Fibroblast of lung (primary cell): ENCODE measurements at places on chromosomes 1 and 21. TPM values are rescaled to one million over a fixed set of nuclear protein-coding genes. Genes with fewer than 3 reads are reported as not detected.

Gene GJA4
- not detected in 2 replicates for total RNA-seq

Gene CYP4Z1
- not detected in 2 replicates for total RNA-seq

Gene GSTM3
- 37.0 and 51.4 TPM in 2 replicates for total RNA-seq

Gene NLRP3
- total RNA-seq, result under 0.01 TPM in 1 of 2 replicates, not detected in the other

Gene TNFRSF1B
- total RNA-seq, result 23.9 and 24.8 TPM in 2 replicates

Gene SELL
- total RNA-seq, result under 0.01 and 0.17 TPM in 2 replicates

Gene WDR64
- total RNA-seq, result not detected in 2 replicates

Gene C1orf210
- total RNA-seq, result not detected in 2 replicates

Gene ZNF683
- not detected in 2 replicates for total RNA-seq

Gene DNAJC16
- 14.9 and 18.8 TPM in 2 replicates for total RNA-seq

Gene IVL
- total RNA-seq, result not detected in 2 replicates

Gene GPR25
- not detected in 2 replicates for total RNA-seq

Gene DNM3
- total RNA-seq, result 1.8 and 3.6 TPM in 2 replicates

Gene FUCA1
- total RNA-seq, result 8.7 and 9.7 TPM in 2 replicates

Gene HES3
- total RNA-seq, result not detected in 2 replicates

Gene RIIAD1
- total RNA-seq, result not detected in 2 replicates

Gene KCNE1
- under 0.01 and 0.33 TPM in 2 replicates for total RNA-seq

Gene INSRR
- total RNA-seq, result not detected in 2 replicates

Gene TNFRSF25
- total RNA-seq, result 0.51 and 1.5 TPM in 2 replicates

Gene C1QB
- total RNA-seq, result not detected in 2 replicates

Gene C21orf58
- 1.3 and 2.5 TPM in 2 replicates for total RNA-seq

Gene LINGO4
- not detected in 2 replicates for total RNA-seq

Gene EXO1
- total RNA-seq, result 1.3 and 3.0 TPM in 2 replicates

Gene UBE2U
- not detected in 2 replicates for total RNA-seq

Gene FCER1G
- total RNA-seq, result not detected in 2 replicates

Gene KDF1
- not detected in 2 replicates for total RNA-seq

Gene ANKRD34A
- 0.26 and 1.2 TPM in 2 replicates for total RNA-seq

Gene HAO2
- not detected in 2 replicates for total RNA-seq

Gene TAL1
- under 0.01 TPM in 1 of 2 replicates, not detected in the other for total RNA-seq

Gene S100A7
- not detected in 2 replicates for total RNA-seq

Gene FCGR3A
- total RNA-seq, result not detected in 2 replicates

Gene OR2AK2
- total RNA-seq, result not detected in 2 replicates

Gene SIM2
- total RNA-seq, result not detected in 2 replicates

Gene P3H1
- total RNA-seq, result 56.8 and 68.5 TPM in 2 replicates

Gene ESPN
- total RNA-seq, result not detected in 2 replicates

Gene PEF1
- 72.2 and 78.1 TPM in 2 replicates for total RNA-seq

Gene LAMC2
- 0.99 and 2.8 TPM in 2 replicates for total RNA-seq

Gene RSBN1
- 8.7 and 9.4 TPM in 2 replicates for total RNA-seq

Gene FLG2
- not detected in 2 replicates for total RNA-seq

Gene LCE1A
- total RNA-seq, result not detected in 2 replicates

Gene ARMH1
- total RNA-seq, result 2.3 and 6.4 TPM in 2 replicates

Gene IER5
- total RNA-seq, result 31.1 and 42.8 TPM in 2 replicates

Gene MEF2D
- 4.6 and 9.9 TPM in 2 replicates for total RNA-seq

Gene DSTYK
- total RNA-seq, result 24.9 and 42.6 TPM in 2 replicates

Gene KIF17
- 1.3 and 1.8 TPM in 2 replicates for total RNA-seq

Gene ZNF326
- 7.2 and 8.1 TPM in 2 replicates for total RNA-seq

Gene HSD3B1
- total RNA-seq, result not detected in 2 replicates

Gene TCHH
- under 0.01 TPM in 1 of 2 replicates, not detected in the other for total RNA-seq

Gene GPR161
- total RNA-seq, result 14.9 and 18.7 TPM in 2 replicates
